GM12892 (cell line): ENCODE measurements at places on chromosomes 3 and 15.

- no peak for DNase-seq
Measured at GRCh38 chr15:101276501-101277037, 716 bp downstream of the SELENOS start.

DNA sequence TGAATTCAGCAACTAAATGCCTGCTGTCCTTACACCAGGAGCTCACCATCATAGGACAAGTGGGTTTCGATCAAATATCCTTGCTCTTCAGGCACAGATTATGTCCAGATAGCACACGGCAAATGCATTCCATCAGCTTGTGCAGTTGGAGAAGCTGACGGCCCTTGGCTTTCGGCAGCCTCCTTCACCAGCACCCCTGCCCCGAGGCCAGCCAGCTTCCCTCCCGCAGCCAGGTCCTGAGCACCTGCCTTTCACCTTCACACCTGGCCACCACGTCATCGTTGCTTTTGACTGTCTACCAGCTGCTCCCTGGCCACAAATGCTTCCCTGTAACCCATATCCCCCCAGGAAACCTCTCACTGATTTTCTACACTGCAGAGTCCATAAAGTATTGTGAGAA, 355.5 kb downstream of the OCA2 start:
- DNase-seq: no peak

- DNase-seq: no peak
Measured at GRCh38 chr15:63858881-63859280, 25.1 kb upstream of the HERC1 start.

DNA sequence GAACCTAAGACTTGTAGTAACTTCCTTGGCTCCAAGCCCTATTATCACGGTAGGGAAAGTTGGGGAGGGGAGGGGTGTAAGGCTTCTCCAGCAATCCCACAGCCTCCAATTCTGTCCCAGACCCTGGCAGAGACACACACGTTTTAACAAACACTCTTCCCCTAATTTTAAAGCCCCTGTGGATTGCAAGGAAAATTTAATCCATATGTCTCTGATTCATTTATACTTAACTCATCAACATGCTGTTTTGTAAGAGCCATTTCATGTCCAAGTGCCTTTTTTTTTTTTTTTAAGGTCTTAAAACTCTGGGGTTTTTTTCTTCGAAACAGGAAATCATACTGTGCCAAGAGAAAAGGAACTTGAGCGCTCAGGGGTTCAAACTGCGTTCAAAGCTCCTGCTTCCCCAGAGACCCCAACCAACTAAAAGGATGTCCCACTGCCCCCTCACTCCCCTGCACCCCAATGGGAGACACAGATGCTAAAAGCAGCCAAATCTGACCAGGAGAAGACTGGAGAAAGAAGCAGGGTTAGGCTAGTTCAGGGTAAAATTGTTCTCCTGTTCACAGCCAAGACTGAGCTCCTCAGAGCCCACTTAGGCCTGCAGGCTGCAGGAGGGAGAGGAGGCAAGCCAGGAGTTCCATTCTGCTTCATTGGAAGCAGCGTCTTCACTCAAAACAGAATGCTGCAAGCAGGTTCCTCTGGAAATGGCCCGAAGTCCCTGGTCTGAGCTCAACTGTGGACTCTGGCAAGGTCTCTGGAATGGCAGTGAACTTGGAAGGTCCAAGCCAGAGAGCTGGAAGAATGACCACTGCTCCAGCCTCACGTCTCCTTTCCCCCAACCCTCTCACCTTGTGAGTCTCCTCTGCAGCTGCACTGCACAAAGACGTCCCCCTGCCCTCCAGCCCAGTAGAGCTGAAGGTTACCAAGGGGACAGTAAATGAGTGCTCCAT, 172.5 kb downstream of the NTRK3 start:
- no peak for DNase-seq

DNA sequence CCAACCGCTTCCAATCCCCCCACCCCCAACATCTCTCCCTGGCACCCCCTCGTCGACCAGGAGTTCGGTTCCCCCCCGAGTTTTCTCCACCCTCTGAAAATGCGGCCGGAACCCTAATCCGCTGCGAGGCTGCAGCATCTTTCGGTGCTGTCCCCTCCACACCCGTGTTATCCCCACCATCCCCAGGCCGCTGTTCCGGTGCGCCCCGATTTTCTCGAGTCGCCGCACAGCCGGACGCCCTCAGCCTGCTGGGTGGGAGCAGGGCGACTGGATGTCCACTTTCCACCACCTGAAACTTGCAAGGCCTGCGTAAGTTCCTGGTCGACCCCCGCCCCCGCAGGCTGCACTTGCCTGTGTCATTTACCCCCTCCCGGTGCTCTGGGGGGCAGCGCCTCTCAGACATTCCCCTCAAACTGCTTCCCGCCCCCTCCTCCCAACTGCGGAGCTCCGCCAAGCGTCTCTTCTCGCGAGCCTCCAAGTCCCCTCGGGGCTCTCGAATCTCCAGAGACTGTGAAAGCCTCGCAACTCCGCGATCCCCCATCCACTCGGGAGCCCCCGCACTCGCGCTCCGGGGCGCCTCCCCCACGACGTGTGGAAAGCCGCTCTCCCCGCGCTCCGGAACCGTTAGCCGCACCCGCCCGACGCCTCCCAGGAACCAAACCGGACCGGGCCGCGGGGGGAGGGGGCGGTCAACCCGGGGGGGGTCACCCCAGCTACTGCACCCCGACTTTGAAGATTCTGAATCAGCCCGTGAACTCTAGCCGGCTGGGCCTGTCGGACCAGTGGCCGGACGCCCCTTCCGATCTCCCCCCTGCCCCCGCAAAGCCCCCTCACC, 566 bp downstream of the ETV5 start:
- peak; percentile 41 for DNase-seq

DNA sequence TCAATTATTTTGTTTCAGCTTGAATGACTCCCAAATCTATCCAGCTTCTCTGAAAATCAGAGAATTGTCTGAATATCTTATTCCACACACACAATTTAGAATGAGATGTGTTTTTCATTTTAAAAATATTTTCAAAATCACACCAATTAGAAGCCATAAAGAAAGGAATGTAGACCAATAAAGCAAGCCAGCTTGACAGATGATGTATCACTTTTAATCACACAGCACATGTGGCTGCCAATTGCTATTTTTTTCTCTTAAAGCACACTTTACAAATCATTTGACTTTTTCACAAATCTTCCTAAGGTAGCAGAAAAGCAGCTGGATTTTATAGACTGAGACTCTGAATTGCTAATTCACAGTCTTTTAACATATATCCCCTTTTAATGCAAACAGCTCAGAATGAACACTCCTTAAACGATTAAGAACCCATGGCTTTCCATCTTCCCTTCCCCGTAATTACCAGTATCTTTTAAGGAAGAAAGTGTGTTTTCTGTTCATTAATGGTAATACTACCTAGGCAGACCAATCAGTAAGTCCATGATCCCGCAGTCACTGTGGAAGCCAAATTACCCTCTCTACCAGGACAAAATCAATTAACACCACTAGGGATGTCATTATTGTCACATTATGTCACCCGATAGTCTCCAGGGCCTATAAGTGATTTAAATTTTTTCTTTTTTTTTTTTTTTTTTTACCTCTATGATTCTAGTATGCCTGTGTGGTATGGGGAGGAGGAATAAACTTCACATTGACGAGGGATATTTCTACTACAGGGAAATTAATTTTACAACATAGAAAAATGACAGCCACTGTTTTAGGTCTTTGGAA, 250.0 kb upstream of the VEPH1 start:
- no peak for DNase-seq

DNA sequence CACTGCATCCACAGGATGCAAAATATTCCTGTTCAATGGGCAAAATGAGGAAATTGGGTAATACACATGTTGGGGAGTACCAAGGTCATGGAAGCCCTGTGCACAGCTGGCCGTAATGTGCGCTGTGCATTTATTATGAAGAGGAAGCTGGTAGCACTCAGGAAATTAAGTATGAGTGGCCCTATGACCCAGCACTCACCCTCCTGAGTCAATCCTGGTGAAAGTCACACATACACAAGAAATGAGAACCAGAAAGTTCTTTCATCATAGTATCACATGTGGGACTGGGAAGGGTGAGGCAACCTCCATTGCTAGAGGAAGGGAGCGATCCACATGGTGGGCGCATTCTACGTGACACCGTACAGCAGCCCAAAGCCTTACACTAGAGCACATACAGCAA, 11.4 kb upstream of the PRR20G start:
- no peak for DNase-seq

DNA sequence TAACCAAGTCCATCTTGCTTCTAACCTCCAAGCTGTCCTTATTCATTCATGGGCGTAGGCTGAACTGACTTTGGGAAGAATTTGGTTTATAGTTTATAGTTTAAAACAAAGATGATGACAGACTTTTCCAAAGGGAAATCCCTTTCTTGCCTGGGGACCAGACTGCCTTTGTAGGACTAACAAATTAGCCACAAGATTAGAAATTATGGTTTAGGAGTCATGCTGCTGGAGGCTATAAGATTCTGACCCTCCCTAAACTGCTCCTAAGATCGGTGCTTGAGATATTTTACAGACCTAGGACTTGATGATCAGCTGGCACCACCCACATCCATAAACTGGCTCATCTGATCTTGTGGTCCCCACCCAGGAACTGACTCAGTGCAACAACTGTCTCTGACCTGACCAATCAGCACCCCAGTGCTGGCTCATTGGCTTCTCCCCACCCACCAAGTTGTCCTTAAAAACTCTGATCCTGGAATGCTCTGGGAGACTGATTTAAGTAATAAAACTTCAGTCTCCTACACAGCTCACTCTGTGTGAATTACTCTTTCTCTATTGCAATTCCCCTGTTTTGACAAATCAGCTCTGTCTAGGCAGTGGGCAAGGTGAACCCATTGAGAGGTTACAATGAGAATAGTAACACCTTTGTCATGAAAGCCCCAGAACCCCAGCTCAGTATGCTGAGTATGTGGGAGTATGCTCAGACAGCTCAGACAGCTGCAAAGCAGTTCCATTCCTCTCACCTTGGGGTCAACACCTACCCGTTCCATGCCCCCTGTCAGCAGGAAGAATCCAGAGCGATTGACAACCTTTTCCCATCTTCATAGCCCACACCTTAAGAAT, 51.6 kb upstream of the C15orf39 start:
- no peak for DNase-seq

DNA sequence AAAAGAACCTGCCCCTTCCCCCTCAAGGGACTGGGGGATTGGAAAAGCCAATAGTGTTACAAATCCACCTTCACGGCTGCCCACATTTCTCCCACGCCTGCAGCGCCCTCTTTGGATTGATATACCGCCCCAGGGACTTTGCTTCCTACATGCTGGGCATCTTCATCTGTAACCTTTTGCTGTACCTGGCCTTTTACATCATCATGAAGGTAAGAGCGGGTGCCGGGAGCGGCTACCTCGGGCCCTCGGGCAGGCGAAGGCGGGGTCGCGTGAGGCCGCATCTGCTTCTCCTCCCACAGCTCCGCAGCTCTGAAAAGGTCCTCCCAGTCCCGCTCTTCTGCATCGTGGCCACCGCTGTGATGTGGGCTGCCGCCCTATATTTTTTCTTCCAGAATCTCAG, 73.1 kb downstream of the USF3 start:
- no peak for DNase-seq

DNA sequence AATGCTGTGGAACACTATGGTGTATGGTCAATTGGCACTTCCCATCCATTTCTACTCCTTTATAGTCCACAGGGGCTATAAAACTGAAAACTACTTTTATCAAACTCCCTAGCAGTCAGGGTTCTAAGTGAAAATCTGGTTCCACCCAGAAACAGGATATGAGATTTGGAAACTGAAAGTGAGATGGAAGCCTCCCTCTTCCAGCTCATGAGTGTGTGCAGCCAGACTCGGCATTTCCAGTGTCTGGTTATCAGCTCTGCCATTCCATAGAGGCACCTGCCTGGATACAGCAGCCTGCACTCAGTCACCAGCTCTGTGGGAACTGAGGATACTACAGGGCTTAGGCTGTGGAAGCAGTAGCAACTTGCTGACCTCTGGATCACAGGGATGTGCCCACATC, 14.7 kb upstream of the PLA2G4F start:
- DNase-seq: no peak

DNA sequence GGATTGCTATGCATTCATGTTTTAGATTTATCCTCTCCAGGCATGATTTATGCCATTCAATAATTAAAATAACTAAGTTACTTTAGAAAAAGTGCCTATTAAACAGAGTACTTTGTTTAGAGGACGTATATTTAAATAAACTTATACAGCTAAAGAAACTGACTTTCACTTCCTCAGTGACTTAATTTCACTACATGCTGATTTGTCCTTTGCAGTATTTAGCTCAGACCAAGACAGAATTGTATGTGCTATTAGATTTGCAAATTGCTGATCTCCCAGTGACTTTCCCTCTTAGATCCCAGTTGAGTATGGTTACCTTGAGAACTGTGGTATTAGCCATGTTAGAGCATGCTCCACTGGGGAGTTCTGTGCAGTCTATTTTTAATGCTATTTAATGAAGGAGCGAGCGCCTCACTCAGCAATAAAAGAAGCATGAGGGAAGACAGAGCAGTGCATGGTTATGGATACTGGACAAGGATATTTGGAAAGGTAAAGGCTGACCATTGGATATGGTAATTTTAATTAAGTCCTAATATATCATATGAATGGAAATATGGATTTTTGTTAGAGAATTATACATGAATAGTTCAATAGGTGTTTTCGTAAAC, 2.7 kb downstream of the ARPP21 start:
- no peak for DNase-seq

GRCh38 chr3:151873398-151873797, at the start of gene SUCNR1:
Gene SUCNR1 (plus strand): TSS chr3:151873643. CDS start chr3:151879893, 6,250 bp downstream.
- no peak for DNase-seq

DNA sequence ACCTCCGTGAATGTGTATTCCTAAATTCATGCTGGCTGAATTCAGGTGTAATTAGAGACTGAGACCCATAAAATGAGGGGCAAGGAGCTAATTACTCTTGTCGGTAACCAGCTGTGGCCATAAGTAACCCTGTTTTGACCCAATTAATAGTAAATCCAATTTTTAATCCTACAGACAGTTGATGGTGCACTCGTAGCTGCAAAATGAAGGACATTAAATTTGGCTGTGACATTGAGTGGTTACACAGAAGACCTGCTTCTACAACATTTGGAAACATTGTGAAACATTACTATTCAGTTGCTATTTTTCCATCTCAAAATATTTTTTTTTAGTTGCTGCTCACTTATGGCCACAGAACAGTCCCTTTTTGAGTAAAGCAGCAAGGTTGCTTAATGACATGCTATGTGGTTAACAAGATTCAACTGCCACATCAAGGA, 33.0 kb downstream of the MBNL1 start:
- DNase-seq: no peak

GRCh38 chr3:155211266-155211665, 82.2 kb downstream of the STRIT1 start:
- DNase-seq: no peak

DNA sequence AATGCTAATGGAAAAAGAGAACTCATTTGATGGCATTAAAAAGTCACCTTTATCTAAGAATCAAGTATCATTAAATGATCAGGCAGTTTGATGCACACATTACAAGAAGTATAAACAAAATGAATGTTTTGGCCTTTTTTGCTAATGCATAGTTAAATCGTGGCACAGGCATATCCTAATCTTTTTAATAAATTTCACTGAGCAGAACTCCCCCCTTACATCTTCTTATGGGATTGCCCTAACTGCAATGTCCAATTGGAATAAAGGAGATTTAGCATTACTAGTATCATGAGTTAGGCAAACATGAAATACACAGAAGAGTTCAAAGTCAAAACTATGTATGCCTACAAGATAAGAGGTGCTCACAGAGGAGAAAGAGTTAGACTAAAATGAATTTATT, 32.7 kb downstream of the USF3 start:
- DNase-seq: no peak

- DNase-seq: no peak
Measured at GRCh38 chr3:129520960-129521359, 7.5 kb upstream of the RHO start.

- DNase-seq: no peak
Measured at GRCh38 chr3:150823277-150823676, 60.3 kb upstream of the SIAH2 start.

GRCh38 chr3:61724183-61724582, 162.8 kb downstream of the PTPRG start:
- no peak for DNase-seq
